Stimulated activated CD4-positive, alpha-beta T cell treated with anti-CD3 and anti-CD28 coated beads, Interleukin-15, amount 100 ng/mL, for 24 hours (primary cell): ENCODE measurements at places on chromosomes 3 and 15.
A peak's percentile ranks its signal among the peaks of the same experiment; 100 is the strongest.

- peak; percentile 78 for DNase-seq
Observed at GRCh38 chr15:70100474-70101341, 3.0 kb upstream of the TLE3 start.

DNA sequence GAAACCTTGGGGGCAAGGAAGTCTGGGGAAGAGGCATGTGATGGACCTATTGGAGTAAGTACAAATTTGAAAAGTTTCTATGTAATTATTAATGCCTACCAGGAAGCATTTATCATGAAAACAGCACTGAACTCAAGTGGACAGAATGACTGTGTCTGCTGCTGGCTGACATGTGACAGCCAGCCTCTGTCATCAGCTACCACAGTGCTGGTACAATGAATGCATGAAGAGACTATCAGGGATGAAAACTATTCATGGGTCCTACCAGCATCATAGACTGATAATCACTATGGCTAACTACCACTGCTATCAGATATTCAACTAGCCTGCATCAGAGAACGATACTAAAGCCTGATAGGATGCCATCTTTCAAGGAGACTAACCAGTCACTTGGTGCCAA lies 193.5 kb downstream of the RAP2B start:
- DNase-seq = no peak

DNA sequence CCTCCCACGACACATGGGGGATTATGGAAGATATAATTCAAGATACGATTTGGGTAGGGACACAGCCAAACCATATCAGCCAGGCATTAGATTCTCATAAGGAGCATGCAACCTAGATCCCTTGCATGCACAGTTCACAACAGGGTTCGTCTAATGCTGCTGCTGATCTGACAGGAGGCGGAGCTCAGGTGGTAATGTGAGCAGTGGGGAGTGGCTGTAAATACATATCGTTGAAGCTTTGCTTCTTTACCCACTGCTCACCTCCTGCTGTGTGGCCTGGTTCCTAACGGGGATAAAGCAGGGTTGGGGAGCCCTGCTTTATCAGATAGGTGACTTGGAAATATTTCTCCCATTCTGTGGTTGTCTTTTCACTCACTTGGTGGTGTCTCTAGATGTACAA lies 14.8 kb downstream of the DOCK3 start:
- no peak for DNase-seq

GRCh38 chr15:43169888-43170287 lies 15.3 kb upstream of the CCNDBP1 start:
- DNase-seq = no peak

GRCh38 chr3:43389388-43390254 lies 103.3 kb downstream of the SNRK start:
- DNase-seq = peak; percentile 74

DNA sequence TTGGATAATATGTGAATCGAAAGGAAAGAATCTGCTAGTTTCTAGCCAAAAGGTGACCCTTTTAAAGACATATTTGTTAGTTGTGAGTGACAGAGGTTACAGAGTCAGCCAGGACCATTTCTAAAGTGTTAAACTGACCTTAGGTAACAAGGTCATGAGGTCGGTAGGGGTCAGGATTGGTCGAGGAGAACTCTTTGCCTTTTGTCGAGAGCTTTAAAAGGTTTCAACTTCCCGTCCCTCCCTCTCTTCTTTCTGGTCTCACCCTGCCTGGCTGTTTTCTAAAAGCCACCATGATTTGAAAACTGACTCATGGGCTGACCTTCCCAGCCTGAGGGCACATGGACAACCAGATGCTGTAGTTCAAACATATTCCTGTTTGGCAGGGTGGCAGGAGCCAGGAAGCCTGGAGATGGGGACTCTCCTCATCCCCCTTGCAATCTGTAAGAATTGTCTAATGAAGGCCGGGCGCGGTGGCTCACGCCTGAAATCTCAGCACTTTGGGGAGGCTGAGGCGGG lies 25.8 kb upstream of the PRTG start:
- DNase-seq = no peak

- DNase-seq = no peak
Observed at GRCh38 chr3:23055733-23056376, 147.3 kb upstream of the UBE2E2 start.
